Peyer's patch (tissue), 4 donors: ENCODE measurements at places on chromosomes 4 and X. TPM values are rescaled to one million over a fixed set of nuclear protein-coding genes. Genes with fewer than 3 reads are reported as not detected.

DNA sequence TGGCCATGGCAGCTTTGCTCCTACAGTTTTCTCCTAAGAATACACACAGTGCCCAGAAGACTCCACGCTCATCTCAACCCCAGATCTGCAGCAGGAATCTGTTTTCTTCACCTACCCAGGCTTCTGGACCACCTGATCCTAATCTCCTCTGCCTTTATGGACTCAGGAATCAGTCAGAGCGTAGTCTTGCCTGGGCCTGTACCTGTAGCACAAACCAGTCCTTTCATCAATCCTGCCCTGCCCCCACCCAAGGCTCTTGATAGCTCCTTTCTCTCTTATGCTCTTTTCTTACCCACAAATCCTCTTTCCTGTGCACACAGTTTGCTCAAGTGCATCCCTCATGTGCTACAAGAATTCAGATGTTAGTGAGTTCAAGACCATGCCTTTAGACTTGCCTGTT lies 89.7 kb downstream of the ZNF718 start:
- H3K27me3 ChIP-seq, result no peaks in the 10 kb centered on the region
- peaks cover 5% of the 10 kb centered on the region for H3K4me1 ChIP-seq
- no peak for DNase-seq
- no peaks in the 10 kb centered on the region for H3K36me3 ChIP-seq

GRCh38 chr4:48812866-48813265 lies 18.0 kb upstream of the OCIAD1 start:
- no peaks in the 10 kb centered on the region for H3K4me1 ChIP-seq
- H3K27me3 ChIP-seq, result no peaks in the 10 kb centered on the region
- no peak for DNase-seq
- no peak overlapping the region for H3K27ac ChIP-seq

- no peaks in the 10 kb centered on the region for H3K4me1 ChIP-seq
- H3K4me3 ChIP-seq, result no peak overlapping the region
- no peak overlapping the region for H3K27ac ChIP-seq
- DNase-seq, result no peak
- no peaks in the 10 kb centered on the region for H3K36me3 ChIP-seq
Observed at GRCh38 chrX:13252726-13253125, 67.1 kb downstream of the ATXN3L start.

DNA sequence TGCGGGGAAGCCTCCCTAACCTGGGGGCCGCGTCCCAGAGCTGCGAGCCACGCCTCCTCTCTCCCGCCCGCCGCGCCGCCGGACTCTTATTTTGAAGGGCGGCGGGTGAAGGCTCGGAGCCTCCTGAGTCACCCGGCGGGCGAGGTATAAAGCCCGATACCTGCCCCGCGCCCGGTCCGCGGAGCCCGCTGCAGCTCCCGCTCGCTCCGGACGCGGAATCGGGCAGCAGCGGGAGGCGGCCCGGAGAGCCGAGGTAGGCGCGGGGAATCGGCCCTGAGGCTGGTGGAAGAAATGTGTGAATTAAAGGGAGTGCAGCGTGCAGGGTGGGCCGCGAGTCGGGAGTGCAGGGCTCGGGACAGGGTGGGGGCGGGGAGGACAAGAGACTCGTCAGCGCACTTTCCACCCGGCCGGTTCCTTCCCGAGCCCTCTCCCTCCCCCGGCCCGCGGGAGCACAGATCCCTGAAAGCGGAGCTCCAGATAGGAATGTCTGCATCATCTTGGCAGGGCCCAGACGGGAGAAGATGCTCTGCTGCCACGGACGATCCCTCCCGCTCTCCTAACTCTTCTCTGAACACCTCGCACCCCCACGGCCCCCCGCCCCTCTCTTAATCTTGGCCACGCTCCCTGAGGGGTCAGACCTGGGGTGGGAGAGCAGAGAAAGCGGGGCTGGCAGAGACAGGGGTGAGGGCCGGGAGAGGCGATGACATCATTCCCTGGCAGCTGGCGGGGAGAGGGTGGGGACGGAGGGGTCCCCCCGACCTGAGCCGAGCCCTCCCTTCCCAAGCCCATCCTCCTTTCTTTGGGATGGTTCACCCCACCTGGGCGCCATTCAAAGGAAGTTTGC lies 177.9 kb downstream of the CBR4 start:
- no peaks in the 10 kb centered on the region for H3K27me3 ChIP-seq
- peak overlapping the region; percentile 74 for H3K4me3 ChIP-seq
- no peaks in the 10 kb centered on the region for H3K4me1 ChIP-seq
- peak; percentile 87 for DNase-seq
- H3K27ac ChIP-seq, result peak overlapping the region; percentile 68

- no peak overlapping the region for H3K4me3 ChIP-seq
- H3K27ac ChIP-seq, result no peak overlapping the region
- no peaks in the 10 kb centered on the region for H3K36me3 ChIP-seq
- H3K27me3 ChIP-seq, result no peaks in the 10 kb centered on the region
Observed at GRCh38 chrX:72694170-72694569, 19.9 kb downstream of the PHKA1 start.

- no peaks in the 10 kb centered on the region for H3K4me1 ChIP-seq
Observed at GRCh38 chr4:4549534-4549933, 7.7 kb upstream of the STX18 start.

- no peak overlapping the region for H3K4me3 ChIP-seq
- no peaks in the 10 kb centered on the region for H3K4me1 ChIP-seq
- DNase-seq, result no peak
- no peaks in the 10 kb centered on the region for H3K36me3 ChIP-seq
- H3K27me3 ChIP-seq, result no peaks in the 10 kb centered on the region
- no peak overlapping the region for H3K27ac ChIP-seq
Observed at GRCh38 chr4:185307136-185307950, 88.4 kb downstream of the LRP2BP start.

GRCh38 chr4:32569861-32570260 lies 1849.7 kb downstream of the PCDH7 start:
- no peak for DNase-seq
- H3K27ac ChIP-seq, result no peak overlapping the region
- H3K4me1 ChIP-seq, result no peaks in the 10 kb centered on the region
- no peaks in the 10 kb centered on the region for H3K36me3 ChIP-seq

Gene SERTM2
- total RNA-seq, result not detected

Gene GALNTL6
- total RNA-seq, result 0.67 TPM

Gene TLL1
- total RNA-seq, result 7.2 TPM

Gene TRIM61
- not detected for total RNA-seq
